ENCODE measurements at places on chromosomes 2 and 18.

DNA sequence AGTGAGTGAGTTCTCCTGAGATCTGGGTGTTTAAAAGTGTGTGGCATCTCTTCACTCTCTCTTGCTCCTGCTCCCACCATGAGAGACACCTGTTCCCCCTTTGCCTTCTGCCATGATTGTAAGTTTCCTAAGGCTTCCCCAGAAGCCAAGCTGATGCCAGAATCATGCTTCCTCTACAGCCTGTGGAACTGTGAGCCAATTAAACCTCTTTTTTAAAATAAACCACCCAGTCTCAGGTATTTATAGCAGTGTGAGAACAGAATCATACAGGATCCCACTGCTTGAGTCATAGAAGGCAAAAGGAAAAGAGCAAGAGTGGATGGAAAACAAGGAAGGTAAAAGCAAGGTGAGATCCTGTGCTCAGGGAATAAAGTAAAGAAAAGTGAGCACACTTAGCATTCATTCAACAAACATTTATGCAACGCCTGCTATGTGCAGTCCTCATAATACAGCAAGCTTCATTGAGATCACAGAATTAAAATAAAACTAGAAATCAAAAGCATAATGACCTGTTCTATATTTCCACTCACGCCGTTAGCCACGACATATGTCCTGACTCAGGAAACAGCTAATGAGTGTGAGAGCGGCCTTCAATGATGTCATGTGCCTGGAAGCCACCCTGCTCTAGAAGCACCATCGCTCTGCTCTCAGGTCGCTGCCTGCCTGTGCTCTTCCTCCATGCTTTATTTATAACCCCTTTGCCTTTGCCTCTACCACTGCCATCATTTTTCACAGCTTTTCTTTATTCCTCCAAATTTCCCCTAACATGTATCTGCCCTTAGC, 11.3 kb upstream of the COPS8 start:
- no peak for DNase-seq

DNA sequence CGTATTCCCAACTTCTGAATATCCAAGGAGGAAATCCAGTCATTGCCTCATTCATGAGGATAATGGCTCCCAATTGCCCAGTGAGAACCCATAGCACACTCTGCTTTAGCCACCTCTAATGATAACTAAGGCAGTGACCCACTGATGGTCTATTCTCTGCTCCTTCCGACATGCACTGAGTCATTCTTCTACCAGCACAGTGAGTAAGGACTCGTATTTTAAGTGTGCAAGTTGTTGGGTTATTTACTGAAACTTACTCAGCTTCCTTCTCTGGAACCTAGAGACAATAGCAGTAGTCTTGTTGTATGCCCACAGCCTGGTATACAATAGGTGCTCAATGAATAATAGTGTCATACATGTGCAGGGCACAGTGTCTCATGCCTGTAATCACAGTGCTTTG, 81.1 kb upstream of the ZNF397 start:
- DNase-seq, result no peak

DNA sequence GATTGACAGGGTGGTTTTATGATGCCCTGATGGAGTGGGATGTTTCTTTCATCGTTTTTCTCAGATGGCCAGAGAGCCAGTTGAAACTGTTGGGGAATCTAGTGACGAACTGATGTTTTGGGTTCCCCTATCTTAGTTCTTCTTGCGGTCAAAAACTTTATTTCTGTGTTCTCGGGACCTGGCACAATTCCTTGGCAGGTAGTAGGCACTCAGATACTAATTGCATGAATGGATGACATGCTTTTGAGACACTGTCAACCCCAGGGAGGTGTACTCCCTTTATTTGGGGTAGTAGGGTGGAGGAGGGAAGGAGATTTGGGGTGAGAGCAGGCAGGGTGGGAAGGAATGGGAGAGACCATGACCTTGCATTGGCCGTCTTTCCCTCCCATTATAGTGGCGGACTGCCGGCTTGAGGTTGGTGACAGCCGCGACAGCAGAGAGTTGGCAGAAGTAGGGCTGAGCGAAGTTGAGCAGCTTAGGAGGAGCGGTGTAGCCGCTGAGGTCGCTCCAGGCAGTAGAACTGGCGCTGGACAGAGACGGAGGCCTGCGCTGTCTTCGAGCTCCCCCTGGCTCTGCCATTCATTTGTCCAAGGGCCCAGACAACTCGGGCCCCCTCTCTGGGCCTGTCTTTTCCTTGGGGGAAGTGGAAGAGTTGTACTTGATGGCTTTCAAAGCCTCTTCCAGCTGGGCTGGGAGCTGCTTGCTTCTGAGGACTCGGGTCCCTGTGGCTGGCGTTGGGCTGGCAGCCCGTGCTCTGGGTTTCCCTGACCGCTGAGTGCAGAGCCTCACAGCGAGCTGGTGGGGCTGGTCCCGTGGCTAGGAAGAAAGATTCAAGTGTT, 2.6 kb downstream of the TET3 start:
- DNase-seq, result peak; percentile 11

DNA sequence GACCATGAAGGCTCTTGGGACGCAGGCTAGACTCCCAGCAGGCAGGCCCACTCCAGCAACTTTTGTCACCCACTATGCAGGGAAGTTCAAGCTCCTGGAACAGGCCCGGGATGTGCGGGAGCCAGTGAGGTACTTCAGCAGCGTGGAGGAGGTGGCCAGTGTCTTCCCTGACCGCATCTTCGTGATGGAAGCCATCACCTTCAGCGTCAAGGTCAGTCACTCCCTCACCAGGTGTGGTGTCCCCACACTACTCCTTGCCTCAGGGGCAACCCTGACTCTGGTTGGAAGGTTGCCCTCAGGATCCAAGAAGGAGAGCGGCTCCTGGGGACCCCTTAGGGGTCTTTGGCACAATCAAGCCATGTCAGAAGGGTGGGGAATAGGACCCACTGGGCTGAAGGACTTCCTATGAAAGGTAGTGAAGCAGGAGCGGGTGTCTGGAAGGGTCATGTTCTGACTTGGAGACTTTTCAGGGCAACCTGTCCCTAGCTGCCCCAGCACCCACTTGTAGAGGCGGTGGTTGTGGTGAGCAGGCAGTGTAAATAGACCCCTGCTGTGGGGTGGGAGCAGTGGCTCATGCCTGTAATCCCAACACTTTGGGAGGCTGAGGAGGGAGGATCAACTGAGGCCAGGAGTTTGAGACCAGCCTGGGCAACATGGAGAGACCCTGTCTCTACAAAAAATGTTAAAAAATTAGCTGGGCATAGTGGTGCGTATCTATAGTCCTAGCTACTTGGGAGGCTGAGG, 10.2 kb downstream of the GAREM2 start:
- DNase-seq, result no peak

- no peak for DNase-seq
Measured at GRCh38 chr2:232377841-232378734, 463 bp upstream of the ALPP start.

- DNase-seq, result no peak
Measured at GRCh38 chr2:185608799-185609198, 129.8 kb upstream of the FSIP2 start.

- peak; percentile 4 for DNase-seq
Measured at GRCh38 chr2:235669269-235669831, 175.5 kb downstream of the AGAP1 start.
